ENCODE measurements at places on chromosomes 12 and 14.

GRCh38 chr14:29054119-29054518 lies 287.5 kb downstream of the FOXG1 start:
- no peak for DNase-seq

DNA sequence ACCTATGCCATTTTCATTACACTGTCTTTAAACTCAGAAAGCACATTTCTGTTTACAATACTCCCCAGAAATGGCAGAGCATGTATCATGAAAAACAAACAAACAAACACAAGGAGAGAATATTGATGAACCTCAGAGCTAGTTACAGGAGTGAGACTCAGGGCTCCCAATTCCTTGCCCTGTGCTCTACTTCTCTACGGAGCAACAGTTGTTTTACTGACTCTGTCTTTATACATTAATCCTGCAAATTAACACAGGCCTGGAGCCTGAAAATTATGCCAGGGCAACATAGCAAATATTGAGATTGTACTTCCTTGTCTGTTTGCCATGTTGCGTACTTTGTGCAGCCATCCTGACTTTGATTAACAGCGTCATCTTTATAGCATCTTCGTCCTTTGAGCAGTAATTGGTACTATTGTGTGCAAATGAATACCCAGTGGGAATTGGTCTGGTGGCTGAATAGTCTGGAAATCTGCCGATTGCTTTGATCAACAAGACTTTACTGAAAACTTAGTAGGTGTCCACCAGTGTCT lies 15.2 kb upstream of the AKAP6 start:
- no peak for DNase-seq

DNA sequence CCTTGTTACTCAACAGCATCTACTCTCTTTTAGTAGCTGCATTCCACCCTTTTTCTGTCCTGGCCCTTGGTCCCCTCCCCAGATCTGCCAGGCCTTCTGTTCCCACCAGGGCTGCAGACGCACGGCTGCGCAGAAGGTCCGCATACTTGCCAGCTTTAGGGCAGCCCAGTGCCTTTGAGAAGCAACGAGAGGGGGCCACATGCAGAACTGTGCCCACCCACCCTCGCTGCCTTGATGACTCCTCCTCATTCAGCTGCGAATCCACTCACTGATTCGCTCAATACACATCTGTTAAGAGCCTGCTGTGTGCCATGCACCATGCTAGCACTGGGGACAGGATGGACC lies 39.2 kb downstream of the PRIMA1 start:
- no peak for DNase-seq

- DNase-seq: no peak
Measured at GRCh38 chr12:9727813-9728212, 5.1 kb downstream of the CLECL1 start.

- no peak for DNase-seq
Measured at GRCh38 chr14:33232031-33232430, 293.4 kb downstream of the NPAS3 start.

DNA sequence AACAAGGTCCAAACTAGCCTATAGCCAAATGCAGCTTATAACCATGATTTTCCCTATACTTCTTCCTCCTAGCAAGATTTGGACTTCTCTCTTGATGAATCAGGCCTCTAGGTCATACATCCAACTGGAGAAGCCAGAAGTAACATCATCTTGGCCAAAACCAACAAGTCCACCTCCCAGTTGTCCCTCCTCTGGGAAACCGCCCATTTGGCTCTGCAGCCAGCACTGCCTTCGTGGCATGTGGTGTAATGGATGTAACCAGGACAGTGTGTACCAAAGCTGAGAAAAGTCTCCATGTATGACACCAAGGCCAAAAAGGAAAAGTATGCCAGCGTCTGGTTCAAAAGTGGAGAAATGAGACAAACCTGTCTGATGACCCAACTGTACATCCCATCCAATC lies 59.3 kb upstream of the VASH1 start:
- no peak for DNase-seq
